ENCODE measurements at places on chromosomes 2 and 18. TPM values are rescaled to one million over a fixed set of nuclear protein-coding genes. Genes with fewer than 3 reads are reported as not detected.

The POLR1B gene
- 31.5 TPM for total RNA-seq

The GFPT1 gene
- 79.4 TPM for total RNA-seq

The RETSAT gene
- total RNA-seq, result 14.5 TPM

The FSIP2 gene
- 8.6 TPM for total RNA-seq

The CROCC2 gene
- under 0.01 TPM for total RNA-seq

The LYG2 gene
- total RNA-seq, result not detected

The CDH7 gene
- 2.3 TPM for total RNA-seq

The CHRND gene
- total RNA-seq, result not detected

The MERTK gene
- 7.2 TPM for total RNA-seq

The SCYGR4 gene
- not detected for total RNA-seq

The DSG2 gene
- total RNA-seq, result 3.3 TPM

The SKOR2 gene
- not detected for total RNA-seq

The CNDP1 gene
- total RNA-seq, result 0.16 TPM

The PSMA8 gene
- total RNA-seq, result not detected

The LGALSL gene
- 53.7 TPM for total RNA-seq

The ITPRIPL1 gene
- 7.5 TPM for total RNA-seq

The C18orf54 gene
- total RNA-seq, result 8.7 TPM

The MC2R gene
- total RNA-seq, result not detected

The HOXD13 gene
- not detected for total RNA-seq

The CXCR1 gene
- total RNA-seq, result not detected

The CD28 gene
- 0.78 TPM for total RNA-seq

The C1QL2 gene
- 1.6 TPM for total RNA-seq

The ASB18 gene
- 0.78 TPM for total RNA-seq

The RTP5 gene
- total RNA-seq, result 2.5 TPM

The TNFAIP6 gene
- total RNA-seq, result 0.31 TPM

The UGT1A6 gene
- not detected for total RNA-seq

The ARHGEF4 gene
- 38.7 TPM for total RNA-seq

The CCDC74A gene
- 4.1 TPM for total RNA-seq

The CPLX4 gene
- not detected for total RNA-seq

The MBOAT2 gene
- 189 TPM for total RNA-seq

The IL18R1 gene
- under 0.01 TPM for total RNA-seq

The FABP1 gene
- not detected for total RNA-seq

The GRB14 gene
- total RNA-seq, result 24.0 TPM

The MOCOS gene
- 0.16 TPM for total RNA-seq

The CREG2 gene
- total RNA-seq, result 4.8 TPM

The MREG gene
- 2.5 TPM for total RNA-seq

The C2orf66 gene
- 0.16 TPM for total RNA-seq

The FBXO15 gene
- total RNA-seq, result 3.1 TPM

The ZC3H6 gene
- total RNA-seq, result 30.4 TPM
